ENCODE measurements at places on chromosomes 16 and 17.

DNA sequence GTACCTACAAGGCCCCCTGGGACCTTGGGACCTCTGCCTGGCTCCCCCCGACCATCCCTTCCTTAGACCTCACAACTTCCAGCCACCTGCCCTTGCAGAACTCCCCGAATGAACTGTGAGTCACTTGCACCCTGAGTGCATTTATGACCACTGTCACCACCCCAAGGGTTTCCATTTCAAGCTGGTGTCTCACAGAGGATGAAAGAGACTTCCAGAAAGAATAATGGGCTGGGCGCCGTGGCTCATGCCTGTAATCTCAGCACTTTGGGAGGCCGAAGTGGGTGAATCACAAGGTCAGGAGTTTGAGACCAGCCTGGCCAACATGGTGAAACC is 124.5 kb upstream of the CIBAR2 start:
- H3K27ac ChIP-seq, result no peak overlapping the region
- no peak for DNase-seq
- no peaks in the 10 kb centered on the region for H3K27me3 ChIP-seq

DNA sequence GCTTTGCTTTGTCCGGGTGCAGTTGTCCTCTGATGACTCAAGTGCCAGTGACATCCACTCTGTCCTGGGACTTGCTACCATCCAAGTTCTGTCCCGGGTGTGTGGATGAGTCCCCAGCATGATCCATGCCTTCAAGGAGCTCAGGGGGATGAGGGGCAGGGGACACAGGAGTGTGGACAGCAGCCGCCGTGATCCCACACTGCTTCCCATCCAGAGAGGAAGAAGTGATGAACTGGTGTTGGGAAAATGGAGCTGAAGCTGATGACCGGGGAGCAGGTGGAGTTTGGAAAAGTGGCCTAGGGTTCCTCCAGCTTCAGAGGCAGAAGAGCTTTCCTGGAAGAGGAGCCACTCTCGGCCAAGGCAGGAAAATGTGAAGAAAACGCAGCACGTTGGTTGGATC is 249.6 kb upstream of the TNRC6C start:
- no peaks in the 10 kb centered on the region for H3K27me3 ChIP-seq
- H3K4me3 ChIP-seq, result no peak overlapping the region
- DNase-seq, result no peak
- H3K27ac ChIP-seq, result no peak overlapping the region

- no peaks in the 10 kb centered on the region for H3K36me3 ChIP-seq
- no peaks in the 10 kb centered on the region for H3K4me1 ChIP-seq
- DNase-seq, result no peak
- H3K27me3 ChIP-seq, result no peaks in the 10 kb centered on the region
- no peak overlapping the region for H3K27ac ChIP-seq
These were observed 77.0 kb upstream of the AXIN2 start for GRCh38 chr17:65638221-65638975.

GRCh38 chr16:28967156-28967555 is 7.4 kb upstream of the SPNS1 start:
- DNase-seq, result no peak
- peaks cover 31% of the 10 kb centered on the region for H3K36me3 ChIP-seq
- no peak overlapping the region for H3K27ac ChIP-seq
- H3K4me3 ChIP-seq, result no peak overlapping the region
- no peaks in the 10 kb centered on the region for H3K27me3 ChIP-seq

GRCh38 chr16:49876716-49877129 is 20.8 kb upstream of the ZNF423 start:
- peaks cover 8% of the 10 kb centered on the region for H3K27me3 ChIP-seq
- H3K27ac ChIP-seq, result no peak overlapping the region
- H3K4me3 ChIP-seq, result no peak overlapping the region
- DNase-seq, result peak; percentile 58
- no peaks in the 10 kb centered on the region for H3K4me1 ChIP-seq

DNA sequence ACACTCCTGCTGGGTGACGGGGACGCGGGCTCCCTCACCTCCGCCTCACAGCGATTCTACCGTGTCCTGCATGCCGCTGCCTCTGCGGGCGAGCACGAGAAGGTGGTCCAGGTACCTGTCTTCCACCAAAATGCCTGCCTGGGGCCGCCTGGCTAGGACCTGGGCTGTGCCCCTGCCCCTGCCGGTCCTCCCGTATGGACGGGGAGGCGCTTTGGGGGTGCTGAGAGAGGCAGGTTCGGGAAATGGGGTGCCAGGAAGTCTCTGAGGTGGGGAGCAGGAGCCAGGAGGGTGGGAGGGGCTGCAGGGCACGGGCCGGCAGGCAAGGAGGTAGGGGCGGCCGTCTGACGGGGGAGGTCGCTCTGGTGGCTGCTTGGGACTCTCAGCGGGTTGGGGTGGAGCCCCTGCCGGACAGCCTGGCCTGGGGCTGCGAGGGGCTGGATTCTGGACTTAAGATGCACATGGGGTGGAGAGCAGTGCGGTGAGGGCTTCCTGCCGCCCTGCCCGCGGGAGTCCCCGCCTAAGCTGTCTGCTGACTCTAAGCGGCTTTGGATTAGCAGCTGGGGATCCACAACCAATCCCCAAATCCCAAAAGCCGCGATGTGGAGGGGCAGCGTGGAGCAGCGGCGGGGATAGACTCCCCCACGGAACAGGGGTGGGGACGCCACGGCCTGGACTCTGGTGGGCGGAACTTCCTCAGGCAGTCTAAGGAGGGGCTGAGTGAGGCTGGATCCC is 5.8 kb downstream of the CHTF18 start:
- peaks cover 16% of the 10 kb centered on the region for H3K27me3 ChIP-seq
- no peak overlapping the region for H3K27ac ChIP-seq
- no peaks in the 10 kb centered on the region for H3K4me1 ChIP-seq
- no peak for DNase-seq

DNA sequence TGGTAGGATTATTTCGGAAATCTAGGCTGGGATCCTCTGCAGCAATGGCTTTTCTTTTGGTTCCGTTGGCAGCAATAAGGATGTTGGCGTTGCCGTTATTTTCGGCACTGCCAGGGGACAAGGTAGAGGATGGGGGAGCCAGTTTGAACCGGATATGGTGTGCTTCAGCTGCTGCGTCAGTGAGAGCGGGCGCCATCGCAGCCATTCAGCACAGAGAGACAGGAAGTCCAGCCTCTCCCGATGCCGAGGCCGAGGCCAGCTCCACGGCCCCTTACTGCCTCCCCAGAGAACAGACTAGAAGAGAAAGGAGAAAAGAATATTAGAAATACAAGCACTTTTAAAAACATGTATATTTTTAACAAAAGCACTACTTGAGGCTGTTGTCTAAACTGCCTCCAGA is 21.3 kb downstream of the KANSL1 start:
- no peak overlapping the region for H3K27ac ChIP-seq
- H3K36me3 ChIP-seq, result peaks cover 36% of the 10 kb centered on the region
- H3K4me3 ChIP-seq, result no peak overlapping the region
- no peaks in the 10 kb centered on the region for H3K27me3 ChIP-seq
- DNase-seq, result no peak
- H3K4me1 ChIP-seq, result no peaks in the 10 kb centered on the region

DNA sequence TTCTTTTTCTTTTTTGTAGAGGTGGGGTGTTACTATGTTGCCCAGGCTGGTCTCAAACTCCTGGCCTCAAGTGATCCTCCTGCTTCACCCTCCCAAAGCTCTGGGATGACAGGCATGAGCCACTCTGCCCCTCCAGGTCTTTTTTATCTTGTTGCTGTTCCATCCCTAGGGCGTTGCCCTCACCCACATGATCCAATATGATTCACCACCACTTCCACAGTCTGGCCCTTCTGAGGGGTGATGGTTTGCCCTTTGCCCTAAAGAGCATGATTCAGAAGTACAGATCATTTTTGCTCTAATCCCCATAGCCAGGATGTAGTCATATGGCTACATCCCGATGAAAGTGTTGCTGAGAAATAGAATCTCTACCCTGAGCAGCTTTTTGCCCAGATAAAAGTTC is 18.8 kb downstream of the STX4 start:
- no peak for DNase-seq
- no peak overlapping the region for H3K27ac ChIP-seq
- no peaks in the 10 kb centered on the region for H3K4me1 ChIP-seq
- H3K4me3 ChIP-seq, result no peak overlapping the region
- no peaks in the 10 kb centered on the region for H3K36me3 ChIP-seq
- H3K27me3 ChIP-seq, result no peaks in the 10 kb centered on the region

GRCh38 chr16:28606291-28607115 is 3.3 kb downstream of the SULT1A1 start:
- no peak for DNase-seq
- no peak overlapping the region for H3K27ac ChIP-seq
- H3K27me3 ChIP-seq, result no peaks in the 10 kb centered on the region
- H3K4me3 ChIP-seq, result no peak overlapping the region

DNA sequence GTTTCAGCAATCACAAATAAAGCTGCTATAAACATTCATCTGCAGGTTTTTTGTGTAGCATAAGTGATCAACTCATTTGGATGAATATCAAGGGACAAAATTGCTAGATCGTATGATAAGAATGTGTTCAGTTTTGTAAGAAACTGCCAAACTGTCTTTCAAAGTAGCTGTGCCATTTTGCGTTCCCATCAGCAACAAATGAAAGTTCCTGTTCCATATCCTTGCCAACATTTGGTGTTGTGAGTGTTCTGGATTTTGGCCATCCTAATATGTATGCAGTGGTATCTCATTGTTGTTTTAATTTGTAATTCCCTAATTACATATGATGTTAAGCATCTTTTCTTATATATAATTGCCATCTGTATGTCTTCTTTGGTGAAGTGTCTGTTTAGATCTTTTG is 36.4 kb upstream of the TMEM92 start:
- no peak overlapping the region for H3K27ac ChIP-seq
- H3K4me3 ChIP-seq, result no peak overlapping the region

DNA sequence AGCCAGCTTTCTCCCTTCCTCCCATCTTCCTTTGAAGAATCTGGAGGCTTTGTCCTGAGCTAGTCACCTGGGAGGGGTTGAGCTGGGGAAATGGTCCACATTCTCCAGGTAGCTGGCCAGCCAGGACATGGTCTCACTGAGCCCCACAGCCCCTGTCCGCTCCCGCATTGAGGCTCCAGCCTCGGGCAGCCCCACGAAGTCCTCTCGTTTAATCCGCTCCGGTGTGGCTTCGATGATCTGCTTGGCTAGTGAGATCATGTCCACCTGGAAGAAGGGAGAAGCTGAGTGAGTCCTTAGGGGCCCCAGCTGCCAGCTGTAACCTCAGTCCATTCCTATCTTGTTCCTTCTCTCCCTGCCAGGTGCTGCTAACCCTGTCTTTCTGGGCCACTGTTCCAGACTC is 2.7 kb upstream of the SPAG7 start:
- H3K27ac ChIP-seq, result no peak overlapping the region
- H3K4me1 ChIP-seq, result peaks cover 15% of the 10 kb centered on the region
- H3K27me3 ChIP-seq, result no peaks in the 10 kb centered on the region
- no peak for DNase-seq

DNA sequence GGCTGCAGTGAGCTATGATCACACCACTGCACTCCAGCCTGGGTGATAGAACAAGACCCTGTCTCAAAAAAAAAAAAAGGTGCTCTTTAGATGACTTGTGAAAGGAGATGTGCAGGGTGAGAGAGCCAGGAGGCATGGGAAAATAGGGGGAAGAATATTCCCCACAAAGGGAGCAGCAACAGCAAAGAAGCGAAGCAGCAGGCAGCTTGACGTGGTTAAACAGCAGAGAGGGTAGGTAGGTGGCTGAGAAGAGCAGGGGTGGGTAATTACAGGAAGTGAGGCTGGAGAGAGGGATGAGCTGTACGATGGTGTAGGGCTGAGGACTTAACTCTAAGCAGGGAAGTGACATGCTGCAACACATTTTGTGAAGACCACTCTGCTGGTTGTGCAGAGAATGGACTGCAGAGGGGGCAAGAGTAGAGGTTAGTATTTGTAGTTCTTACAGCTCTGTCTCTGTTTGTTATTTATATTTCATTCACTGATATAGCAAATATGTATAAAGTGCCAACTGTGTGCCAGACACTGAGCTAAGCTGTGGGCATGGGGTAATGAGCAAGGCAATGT is 1.6 kb downstream of the HEATR3 start:
- no peak overlapping the region for H3K4me3 ChIP-seq
- no peaks in the 10 kb centered on the region for H3K36me3 ChIP-seq
- H3K27me3 ChIP-seq, result no peaks in the 10 kb centered on the region
- H3K4me1 ChIP-seq, result peaks cover 23% of the 10 kb centered on the region
- peak; percentile 85 for DNase-seq

DNA sequence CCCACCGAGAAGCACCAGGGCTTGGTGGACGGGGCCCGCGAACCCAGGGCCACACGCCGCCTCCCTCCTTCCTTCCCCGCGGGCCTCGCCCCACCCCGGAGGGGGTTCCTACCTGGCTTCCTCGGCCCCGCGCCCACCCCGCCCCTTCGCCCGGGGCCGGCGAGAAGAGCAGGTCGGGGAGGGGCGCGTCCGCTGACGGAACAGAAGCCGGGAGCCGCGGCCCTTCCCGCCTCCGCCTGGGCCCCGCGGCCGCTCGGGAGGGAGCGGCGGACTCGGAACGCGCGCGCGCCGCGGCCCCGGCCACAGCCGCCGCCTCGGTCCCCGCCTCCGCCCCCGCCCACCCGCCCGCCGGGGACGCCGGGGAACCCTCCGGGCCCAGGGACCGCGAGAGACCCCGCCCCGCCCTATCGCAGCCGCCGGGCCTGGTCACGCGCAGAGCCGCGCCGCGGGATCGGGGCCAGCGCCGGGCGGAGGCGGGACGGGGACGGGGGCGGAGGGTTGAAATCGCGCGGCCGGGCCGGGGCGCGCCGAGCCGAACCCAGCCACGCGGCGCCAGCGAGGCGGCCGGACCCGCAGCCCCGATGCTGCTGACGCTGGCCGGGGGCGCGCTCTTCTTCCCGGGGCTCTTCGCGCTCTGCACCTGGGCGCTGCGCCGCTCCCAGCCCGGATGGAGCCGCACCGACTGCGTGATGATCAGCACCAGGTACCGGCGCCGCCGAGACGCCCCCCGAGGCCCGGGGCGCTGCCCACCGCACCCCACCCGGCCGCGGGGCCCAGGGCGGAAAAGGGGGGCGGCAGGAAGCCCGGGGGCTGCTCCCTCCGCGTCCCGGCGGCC is at the start of gene TLCD3A:
TLCD3A (plus strand) TSS at position 530 of the 835 bp plus-strand sequence; CDS start at position 582, 52 bp downstream.
- DNase-seq, result peak; percentile 74
- no peaks in the 10 kb centered on the region for H3K36me3 ChIP-seq
- peaks cover 18% of the 10 kb centered on the region for H3K4me1 ChIP-seq
- no peaks in the 10 kb centered on the region for H3K27me3 ChIP-seq
- H3K27ac ChIP-seq, result no peak within 1 kb of the TSS

DNA sequence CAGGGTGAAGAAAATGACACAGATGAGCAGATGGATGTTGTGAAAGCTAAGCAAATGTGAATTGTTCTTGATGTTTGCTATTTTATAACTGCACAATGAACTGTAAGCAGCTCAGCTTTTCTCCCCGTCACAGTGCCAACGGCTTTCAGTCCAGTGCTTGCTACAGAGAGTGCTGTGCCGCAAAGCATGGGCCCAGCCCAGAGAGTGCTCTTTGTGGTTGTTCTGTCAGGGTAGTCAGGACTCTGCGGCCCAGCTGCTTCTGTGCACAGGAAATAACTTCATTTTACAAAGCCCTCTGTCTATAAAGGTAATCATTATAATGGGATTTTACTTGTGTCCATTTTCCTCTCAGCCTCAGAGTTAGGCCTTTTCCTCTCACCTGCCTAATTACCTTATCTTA is 39.1 kb downstream of the CDRT15 start:
- peaks cover 43% of the 10 kb centered on the region for H3K4me1 ChIP-seq
- H3K27me3 ChIP-seq, result no peaks in the 10 kb centered on the region
- H3K27ac ChIP-seq, result no peak overlapping the region
- peaks cover under 1% of the 10 kb centered on the region for H3K36me3 ChIP-seq
- DNase-seq, result no peak
